ENCODE measurements at places on chromosomes 12 and 14.
A peak's percentile ranks its signal among the peaks of the same experiment; 100 is the strongest.

DNA sequence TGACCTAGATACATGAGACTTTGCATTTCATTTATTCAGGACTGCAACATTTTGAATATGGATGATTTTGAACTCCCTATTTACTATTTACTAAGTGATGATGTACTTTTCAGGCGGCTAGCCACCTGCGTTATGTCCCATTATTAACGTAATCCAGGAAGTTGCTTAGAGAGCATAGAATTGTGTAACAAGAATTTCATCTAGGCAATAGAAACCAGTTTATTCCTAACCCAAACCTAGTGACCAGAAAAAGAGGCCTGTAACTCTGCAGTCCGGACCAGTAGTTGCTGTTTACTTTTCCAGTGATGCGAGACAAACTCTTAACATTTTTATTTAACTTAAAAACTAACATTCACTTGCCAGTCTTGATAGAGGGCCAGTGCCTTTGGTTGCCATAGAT, 12.3 kb downstream of the NUDT4 start:
- no peak for DNase-seq

DNA sequence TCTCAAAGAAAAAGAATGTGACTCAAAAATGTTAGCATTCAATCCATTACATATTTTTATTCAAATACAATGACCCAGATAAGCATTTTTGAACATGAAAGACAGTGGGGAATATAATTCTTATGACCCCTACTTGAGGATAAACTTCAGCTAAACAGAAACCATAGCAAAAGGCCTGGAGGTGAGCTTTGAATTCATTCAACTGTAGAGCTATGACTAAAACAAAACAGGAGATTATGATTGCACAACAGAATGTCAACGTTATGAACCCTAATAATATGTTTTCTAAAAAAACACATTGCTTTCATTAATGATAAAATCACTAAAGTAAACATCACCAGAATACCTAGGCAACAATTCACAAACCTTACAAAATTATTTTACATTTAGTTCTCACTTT, 27.8 kb downstream of the EFCAB11 start:
- DNase-seq: no peak

DNA sequence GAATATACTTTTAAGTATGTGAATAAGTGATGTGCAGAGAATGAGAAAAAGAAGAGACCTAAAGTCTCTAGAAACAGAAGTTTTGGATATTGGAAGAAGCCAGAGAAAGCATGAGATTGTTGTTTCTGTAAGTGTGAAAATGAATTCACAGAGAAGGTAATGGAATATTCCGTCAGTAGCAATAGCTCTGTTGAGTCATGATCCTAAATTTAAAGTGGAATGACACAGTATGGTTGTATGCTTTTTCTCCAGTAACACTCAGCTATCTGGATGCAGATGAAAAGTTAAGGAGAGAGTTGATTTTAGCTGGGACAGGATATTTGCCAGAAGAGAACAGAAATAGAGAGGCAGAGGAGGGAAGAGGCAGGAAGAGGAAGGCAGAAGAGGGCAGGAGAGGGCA, 1166.3 kb downstream of the GALC start:
- DNase-seq: no peak

DNA sequence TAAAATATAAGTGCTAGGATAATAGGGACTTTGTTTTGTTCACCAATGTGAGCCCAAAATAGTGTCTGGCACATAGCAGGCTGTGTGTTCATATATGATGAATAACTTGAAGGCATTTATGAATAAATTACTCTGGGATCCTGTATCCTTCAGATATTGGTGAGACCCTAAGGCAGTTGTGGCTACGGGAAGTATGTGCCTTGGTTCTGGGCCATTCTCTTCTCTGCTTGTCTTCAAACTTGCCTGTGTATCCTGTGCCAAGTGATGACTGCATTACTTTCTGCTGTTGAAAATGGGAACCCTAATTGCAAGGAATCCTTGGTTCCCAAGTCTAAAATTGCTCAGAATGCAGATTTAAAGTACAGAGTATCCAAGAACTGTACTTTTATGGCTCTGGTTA, 67.6 kb upstream of the KTN1 start:
- no peak for DNase-seq

DNA sequence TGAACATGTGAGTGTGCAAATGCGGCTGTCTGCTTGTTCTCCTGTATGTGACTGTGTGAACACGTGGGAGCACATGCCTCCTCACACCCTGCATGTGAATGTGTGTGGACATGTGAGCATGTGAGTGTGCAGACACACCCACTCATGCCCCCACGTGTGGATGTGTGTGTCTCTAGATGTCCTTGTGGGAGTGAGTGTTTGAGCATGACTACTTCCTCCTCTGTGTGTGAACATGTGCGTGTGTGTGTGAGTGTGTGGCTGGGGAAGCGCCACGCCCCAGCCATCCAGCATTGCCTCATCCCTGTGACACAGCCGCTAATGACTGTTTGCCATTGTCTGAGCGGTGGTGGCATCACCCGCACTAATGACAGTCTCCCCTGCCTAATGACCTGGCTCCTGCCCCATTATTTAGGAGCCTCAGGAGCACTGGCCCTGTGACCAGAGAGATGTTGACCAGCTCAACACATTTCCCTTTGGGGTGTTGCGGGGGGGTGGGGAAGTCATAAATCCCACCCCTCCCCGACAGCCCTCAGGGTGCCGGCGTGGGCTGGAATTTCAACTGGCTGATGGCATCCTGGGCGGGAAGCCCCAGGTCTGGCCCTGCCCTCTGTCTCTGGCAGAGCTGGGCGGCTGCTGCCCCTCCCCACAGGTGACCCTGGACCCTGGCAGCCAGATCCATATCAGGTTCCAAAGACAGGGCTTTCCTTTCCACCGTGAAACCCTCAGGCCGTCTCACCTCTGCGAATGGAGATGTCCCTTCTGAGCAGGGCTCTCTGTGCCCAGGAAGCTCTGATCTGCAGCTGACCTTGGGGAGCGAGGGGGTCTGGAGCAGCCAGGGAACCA, 11.5 kb upstream of the KRT80 start:
- peak; percentile 7 for DNase-seq

DNA sequence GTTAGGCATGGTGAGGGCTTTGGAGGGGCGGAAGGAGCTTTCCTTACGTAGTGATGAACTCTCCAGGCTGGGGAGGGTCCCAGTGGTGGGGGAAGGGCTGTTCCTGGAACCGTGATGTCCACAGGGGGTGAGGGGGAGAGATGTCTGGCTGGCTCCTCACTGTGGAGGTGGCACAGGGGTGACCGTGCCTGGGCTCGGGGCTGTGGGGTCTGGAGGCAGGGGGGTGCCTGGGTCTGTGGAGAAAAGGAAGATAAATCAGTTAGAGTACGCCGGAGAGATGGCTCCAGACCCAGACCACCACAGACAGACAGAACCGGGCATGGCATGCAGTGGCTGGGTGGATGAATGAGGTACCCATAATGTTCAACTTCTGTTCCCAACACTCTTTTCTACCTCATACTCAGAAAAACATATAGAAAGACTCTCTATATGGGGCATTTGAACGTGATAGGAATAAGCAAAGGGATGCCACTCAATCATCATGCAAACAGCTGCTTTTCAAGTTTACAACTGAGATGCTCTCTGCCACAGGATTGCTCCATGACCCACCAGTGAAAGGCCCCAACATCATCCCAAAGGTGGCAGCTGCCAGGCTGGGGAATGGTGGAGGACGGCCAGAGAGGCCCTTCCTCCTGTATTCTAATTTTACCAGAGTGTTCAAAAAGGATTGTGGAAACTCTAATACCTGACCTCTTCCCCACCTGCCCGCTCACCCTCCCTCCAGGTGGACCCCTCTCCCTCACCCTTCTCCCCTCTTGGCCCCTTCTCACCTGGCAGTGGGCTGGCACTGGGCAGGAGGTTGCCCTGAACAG, 5.6 kb downstream of the MYL6 start:
- DNase-seq: no peak

DNA sequence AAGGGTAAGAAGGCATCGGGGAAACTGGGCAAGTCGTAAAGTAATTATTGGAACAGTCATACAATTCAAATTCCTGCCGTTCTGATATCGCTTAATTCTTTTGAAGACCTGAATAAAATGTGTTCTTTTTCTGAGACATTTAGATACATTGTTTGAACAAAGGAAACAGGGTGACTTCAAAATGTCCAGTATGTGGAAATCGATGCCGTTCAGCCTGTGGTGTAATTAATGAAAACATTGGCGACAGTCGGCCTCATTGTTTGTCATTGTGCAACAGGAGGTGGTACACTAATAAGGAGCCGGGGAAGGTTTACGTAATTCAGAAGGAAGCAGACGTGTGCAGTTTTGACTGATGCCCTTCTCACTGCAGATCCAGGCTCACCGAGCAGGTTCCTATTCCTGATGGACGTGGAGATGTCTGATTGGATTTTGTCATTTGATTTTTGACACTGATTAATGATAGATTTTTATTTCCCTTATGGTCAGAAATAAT, 92.7 kb downstream of the BORCS5 start:
- DNase-seq: no peak

DNA sequence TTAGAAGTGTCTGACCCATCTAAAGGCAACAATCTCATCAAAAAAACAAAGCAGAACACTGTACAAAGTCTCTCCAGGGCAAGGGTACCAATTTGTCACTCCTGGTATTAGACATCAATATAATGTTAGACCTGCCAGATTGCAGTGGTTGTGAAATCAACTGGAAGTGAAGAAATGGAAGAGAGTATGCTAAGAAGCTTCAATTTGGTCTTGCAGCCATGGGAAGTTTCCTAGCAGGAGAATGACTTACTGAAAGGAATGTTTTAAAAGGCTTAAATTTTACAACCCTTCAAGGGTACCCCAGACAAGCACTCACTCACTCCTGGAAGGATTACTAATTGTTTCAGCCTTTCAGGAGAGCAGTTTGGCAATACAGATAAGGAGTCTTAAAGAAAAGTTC, 18.9 kb downstream of the LLPH start:
- DNase-seq: no peak

DNA sequence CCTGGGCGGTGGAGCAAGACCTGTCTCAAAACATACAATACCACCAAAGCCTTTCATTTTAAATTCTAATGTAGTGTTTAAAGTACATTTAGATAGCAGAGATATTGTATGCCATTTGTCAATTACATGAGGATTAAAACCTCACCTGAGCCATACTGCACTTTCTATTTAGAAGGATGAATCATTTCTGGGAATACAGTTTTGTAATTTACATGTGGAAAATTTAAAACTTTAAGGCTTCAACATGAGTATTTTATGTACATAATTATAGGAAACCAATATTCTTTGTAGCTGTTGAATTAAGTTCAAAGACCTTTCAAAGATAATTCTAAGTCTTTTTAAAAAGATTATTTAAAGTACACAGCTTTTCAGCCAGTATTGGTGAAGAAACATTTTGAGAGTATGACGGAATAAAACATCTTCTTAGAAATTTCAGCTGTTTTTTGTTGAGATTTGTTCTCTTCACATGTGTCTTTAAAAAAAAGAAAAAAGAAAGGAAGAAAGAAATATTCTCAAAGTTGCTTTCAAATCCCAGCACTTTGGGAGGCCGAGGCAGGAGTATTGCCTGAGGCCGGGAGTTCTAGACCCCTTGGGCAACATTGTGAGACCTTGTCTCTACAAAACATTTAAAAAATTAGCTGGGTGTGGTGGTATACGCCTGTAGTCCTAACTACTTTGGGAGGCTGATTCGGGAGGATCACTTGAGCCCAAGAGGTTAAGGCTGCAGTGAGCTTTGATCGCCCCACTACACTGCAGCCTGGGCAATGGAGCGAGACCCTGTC, 34.5 kb upstream of the CCT2 start:
- DNase-seq: no peak

GRCh38 chr12:2291182-2291832, 238.5 kb downstream of the CACNA1C start:
- DNase-seq: no peak

DNA sequence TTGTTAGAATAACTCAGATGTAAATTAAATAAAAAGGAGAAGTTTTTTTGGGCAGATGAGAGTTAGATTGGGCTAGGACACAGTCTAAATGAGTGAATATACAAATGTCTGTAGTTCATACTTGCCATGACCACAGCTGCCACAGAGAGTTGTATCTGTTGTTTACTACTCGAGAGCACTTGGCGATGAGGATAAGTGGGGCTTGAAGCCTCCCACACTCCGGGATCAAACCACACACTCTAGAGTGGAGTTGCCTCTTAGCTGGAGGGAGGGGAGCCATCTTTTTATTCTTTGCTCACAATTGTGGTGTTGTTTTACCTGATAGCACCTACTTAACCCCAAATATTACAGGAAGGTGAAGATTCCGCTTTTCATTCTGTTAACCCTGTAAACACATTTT, 27.5 kb downstream of the BEST3 start:
- no peak for DNase-seq

- no peak for DNase-seq
Observed at GRCh38 chr12:60279221-60279620, 683.4 kb downstream of the SLC16A7 start.

DNA sequence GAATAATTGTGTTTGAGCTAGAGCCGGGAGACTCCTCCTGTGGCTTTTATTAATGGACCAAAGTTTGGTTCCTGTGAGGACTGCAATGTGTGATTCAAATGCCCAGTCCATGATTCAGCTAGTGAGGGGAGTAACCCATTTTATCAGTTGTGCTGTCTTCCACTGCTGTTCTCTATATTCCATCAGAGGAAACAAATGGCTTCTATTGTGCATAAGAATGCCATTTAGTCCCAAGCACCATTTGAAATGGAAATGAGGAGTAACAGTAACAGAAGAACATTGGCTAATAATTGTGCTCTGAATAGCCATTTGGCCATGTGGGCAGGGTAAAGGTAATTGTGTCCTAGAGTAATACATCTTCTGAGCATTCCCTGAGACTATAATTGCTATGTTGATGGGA, 642.7 kb downstream of the DIO2 start:
- no peak for DNase-seq

DNA sequence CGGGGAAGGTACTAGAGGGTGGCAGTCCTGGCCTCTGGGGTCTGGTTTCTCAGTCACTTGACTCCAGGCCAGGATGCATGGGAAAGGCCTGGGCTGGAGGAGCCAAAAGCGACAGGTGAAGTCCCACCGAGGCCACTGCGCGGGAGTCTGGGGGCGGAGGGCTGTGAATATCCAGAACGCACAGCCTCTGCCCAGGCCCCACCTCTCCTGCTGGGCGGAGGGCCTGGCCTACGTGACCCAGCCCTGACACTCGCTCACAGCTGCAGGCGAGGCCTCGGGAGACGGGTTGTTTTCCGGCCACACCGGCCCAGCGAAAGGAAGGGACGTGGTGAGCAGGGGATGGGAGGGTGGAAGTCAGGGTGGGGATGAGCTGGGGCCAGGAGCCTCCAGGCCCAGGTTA, 91.2 kb downstream of the RFLNA start:
- DNase-seq: no peak

DNA sequence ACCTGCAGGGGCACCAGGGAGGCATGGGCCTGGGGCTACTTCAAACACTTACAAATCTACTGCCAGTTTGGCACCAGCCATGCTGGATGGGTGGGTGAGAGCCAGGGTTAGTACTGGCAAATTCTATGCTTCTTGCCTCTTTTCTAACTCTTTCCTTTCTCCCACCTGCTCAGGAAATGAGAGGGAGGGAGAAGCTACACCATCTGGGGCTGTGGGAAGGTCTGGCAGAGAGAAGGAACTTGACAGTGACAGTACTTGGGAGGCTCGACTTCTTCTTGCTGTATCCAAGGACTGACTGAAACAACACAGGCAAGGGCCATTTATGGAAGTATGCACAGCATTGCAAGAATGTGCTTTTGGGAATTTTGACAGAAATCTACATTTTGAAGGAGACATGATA, 149.6 kb upstream of the DYRK2 start:
- no peak for DNase-seq
